ENCODE measurements at places on chromosomes 1 and 21. TPM values are rescaled to one million over a fixed set of nuclear protein-coding genes. Genes with fewer than 3 reads are reported as not detected.

The TAL1 gene
- 30.3 TPM for total RNA-seq

The TCHH gene
- under 0.01 TPM for total RNA-seq

The KRTAP10-7 gene
- total RNA-seq: not detected

The TEX50 gene
- not detected for total RNA-seq

The RCSD1 gene
- under 0.01 TPM for total RNA-seq

The OR2G6 gene
- not detected for total RNA-seq

The NUF2 gene
- 8.1 TPM for total RNA-seq

The OR6K3 gene
- total RNA-seq: not detected

The RHOU gene
- total RNA-seq: 0.27 TPM

The FALEC gene
- total RNA-seq: 0.63 TPM

The TEX38 gene
- total RNA-seq: not detected

The SAMSN1 gene
- total RNA-seq: 6.5 TPM

The HES3 gene
- total RNA-seq: not detected

The S100A9 gene
- total RNA-seq: 0.18 TPM

The ICOSLG gene
- total RNA-seq: 0.54 TPM

The HSD3B2 gene
- not detected for total RNA-seq

The HPDL gene
- 1.4 TPM for total RNA-seq

The OR2L8 gene
- total RNA-seq: not detected

The CENPF gene
- 15.2 TPM for total RNA-seq

The FCRL2 gene
- not detected for total RNA-seq

The FAM3B gene
- not detected for total RNA-seq

The OR2T1 gene
- total RNA-seq: not detected

The CTSS gene
- 12.9 TPM for total RNA-seq

The NBPF10 gene
- total RNA-seq: 1.5 TPM

The IGFN1 gene
- not detected for total RNA-seq

The C1QC gene
- not detected for total RNA-seq

The CNR2 gene
- not detected for total RNA-seq

The WDR26 gene
- total RNA-seq: 81.4 TPM

The CADM3 gene
- 8.9 TPM for total RNA-seq

The KIF17 gene
- 1.4 TPM for total RNA-seq

The FMO5 gene
- total RNA-seq: 0.45 TPM

The OR10Z1 gene
- not detected for total RNA-seq

The MIXL1 gene
- total RNA-seq: not detected

The ETV3 gene
- 18.1 TPM for total RNA-seq

The TINAGL1 gene
- 343 TPM for total RNA-seq

The CR1 gene
- total RNA-seq: not detected
